ENCODE measurements at places on chromosomes 6 and 20. TPM values are rescaled to one million over a fixed set of nuclear protein-coding genes. Genes with fewer than 3 reads are reported as not detected.

DNA sequence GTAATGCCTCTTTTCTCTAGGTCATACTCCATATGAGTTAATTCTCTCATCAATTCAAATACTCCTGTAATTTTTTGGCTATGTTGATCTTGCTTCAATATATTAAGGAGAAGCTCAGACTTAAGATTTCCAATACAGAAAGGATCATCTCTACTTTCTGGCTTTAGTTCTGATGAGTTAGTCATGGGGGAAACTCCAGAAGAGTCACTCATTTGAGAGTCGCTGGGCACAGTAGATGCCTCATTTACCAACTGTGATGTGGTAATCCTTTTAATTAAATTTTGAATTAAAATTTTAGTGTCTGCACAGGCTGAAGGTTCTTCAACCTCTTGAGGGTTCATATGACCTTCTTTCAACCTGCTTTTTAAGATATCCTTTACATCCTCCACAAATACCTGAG lies 38.5 kb downstream of the DST start:
- no peak for DNase-seq
- H3K4me3 ChIP-seq = no peak overlapping the region
- H3K27ac ChIP-seq = no peak overlapping the region
- no peaks in the 10 kb centered on the region for H3K36me3 ChIP-seq
- H3K27me3 ChIP-seq = no peaks in the 10 kb centered on the region
- H3K4me1 ChIP-seq = no peaks in the 10 kb centered on the region

DNA sequence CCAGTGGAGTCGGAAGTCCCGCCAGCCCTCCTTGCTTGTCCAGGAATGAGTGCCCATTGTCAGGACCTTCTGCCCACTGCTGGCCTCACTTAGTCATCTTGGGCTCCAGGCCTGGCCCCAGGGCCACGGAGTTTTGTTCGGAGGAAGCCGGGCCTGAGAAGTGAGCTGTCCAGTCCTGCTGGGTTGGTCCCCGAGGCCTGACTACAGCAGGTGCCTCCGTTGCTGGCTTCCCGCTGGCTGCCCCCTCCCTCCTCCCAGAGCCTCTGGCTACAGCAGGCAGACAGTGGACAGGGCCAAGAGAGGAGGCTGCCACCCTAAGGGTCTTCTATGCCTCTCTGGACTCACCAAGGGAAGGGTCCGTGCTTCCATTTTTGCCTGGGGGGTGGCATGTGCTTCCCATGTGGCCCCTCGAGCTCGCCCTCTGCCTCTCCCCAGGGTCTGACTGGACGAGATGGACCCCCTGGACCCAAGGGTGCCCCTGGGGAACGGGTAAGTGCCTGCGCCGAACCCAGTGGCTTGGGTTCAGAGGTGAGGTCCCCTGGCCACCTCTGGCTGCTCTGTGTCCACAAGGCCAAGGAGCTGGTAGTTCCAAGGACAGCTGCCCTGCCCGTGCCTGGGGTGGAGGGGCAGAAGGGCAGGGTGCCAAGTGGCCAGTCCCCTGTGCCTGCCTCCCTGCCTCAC lies 2.8 kb downstream of the COL9A3 start:
- H3K27me3 ChIP-seq = peaks cover 51% of the 10 kb centered on the region
- peaks cover 20% of the 10 kb centered on the region for H3K4me1 ChIP-seq
- no peaks in the 10 kb centered on the region for H3K36me3 ChIP-seq
- no peak overlapping the region for H3K4me3 ChIP-seq

GRCh38 chr6:164195942-164196281 lies 781.4 kb downstream of the QKI start:
- H3K27ac ChIP-seq = no peak overlapping the region
- no peaks in the 10 kb centered on the region for H3K36me3 ChIP-seq
- no peaks in the 10 kb centered on the region for H3K27me3 ChIP-seq
- H3K4me3 ChIP-seq = no peak overlapping the region
- H3K4me1 ChIP-seq = no peaks in the 10 kb centered on the region

GRCh38 chr20:18397030-18397429 lies 69.8 kb downstream of the DZANK1 start:
- H3K27me3 ChIP-seq = no peaks in the 10 kb centered on the region
- no peak overlapping the region for H3K27ac ChIP-seq
- H3K4me1 ChIP-seq = no peaks in the 10 kb centered on the region
- H3K36me3 ChIP-seq = no peaks in the 10 kb centered on the region

CYP21A2 gene
- 3.3 TPM for total RNA-seq
